HEK293T (cell line): ENCODE measurements at places on chromosomes 3 and 15.

DNA sequence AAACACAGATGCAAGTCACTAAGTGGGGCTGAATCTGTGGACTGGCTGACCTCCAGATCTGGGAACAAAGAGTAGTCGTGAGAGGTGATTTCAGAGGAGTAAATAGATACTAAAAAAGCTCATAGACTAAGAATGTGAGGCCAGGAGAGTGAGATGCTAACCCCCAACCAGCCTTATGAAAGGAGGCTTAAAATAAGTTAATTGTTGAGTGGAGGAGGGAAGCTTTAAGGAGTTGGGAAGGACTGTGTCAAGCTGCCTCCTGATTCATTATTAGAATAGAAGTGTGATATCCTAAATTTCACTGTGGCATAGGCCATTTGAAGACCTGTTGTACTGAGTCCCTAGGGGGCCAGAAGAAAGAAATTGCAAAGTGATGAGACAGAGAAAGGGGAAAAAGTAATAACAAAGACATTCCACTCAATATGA is 107.6 kb downstream of the RBPMS2 start:
- no peak for DNase-seq

DNA sequence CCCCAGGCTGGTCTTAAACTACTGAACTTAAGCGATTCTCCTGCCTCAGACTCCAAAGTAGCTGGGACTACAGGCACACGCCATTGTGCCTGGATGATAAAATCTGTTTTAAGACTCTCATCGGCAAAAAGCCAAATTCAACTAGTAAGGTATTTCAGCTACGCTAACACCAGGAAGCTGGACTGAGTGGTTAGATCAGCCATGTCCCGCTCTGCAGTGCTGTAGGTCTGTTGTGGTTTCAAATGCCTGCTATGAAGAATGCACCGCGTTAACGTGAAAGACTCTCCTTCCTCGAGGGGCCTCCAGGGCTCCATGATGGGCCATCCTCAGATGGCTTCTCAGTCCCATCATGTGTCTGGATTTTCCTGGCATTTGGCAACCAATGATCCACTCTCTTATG is 70.2 kb downstream of the PCOLCE2 start:
- DNase-seq = no peak

DNA sequence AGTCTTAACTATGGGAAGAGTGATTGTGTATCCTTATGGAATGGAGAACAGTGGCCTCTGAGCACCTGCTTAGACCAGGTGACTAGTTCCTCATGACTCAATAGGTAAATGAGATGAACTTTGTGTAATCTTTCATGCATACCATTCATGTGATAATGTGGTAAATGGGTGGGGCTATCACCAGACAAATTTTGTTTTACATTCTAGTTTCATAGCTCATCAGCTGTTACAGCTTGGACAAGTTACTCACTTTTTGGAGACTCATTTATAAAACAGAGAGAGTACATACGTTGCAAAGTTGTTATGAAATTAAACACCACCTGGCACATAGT is 103.7 kb upstream of the TGFBR2 start:
- DNase-seq = no peak

DNA sequence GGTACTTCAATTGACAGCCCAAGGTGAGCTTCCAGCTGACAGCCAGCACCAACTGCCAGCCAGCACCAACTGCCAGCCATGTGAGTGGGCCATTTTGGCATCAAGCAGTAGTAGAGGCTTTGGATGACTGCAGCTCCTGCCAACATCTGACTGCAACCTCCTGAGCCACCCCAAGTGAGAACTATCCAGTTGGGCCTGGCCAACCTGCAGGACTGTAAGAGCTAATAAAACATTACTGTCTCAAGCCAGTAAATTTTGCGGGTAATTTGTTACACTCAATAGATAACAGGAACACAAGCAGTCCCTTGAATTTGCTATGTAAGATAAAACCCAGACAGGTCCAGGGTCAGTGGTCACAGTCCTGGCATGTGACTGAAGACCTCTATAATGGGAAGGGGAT is 29.7 kb downstream of the EPHB1 start:
- DNase-seq = no peak

GRCh38 chr3:9786209-9786739 is 6.0 kb downstream of the TADA3 start:
- no peak for DNase-seq

DNA sequence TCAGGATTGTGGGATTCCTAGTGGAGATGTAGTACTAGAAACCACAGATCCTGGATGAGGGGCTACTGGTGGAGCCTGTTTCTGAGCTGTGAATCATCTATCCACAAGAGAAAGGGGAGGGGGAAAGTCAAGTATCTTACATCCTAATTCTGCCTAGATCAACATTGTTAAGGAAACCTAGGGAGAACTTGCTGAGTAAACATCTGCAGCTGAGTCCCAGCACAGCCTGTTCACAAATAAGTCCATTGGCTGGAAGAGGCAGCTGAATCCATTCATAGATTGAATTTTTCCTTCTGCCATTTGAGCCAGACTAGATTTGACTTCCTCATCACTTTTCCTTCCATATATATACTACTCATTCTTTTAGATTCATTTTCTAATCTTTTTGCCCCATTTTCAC is 460.5 kb downstream of the TUSC7 start:
- DNase-seq = peak; percentile 2

GRCh38 chr3:147389717-147390116 is 16.6 kb downstream of the ZIC4 start:
- DNase-seq = no peak

GRCh38 chr3:112582244-112582874 is 20.5 kb downstream of the SLC35A5 start:
- DNase-seq = peak; percentile 12

DNA sequence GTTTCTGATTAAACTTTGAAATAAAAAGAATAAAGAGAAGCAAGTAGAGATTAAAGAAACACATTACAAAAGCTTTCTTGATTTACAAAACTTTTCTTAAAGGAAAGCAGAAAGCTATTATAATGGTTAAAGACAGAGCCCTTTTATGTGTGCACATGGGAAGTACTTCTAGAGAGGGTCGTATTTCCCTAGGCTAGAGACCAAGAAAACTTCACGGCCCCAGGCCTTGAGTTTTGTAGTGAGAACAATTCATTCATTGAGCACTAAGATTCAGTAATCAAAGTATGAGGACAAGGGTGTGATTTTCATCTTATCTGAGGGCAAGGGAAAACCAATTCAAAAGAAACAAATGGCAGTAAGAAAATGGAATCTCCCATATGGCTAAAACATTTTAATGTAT is 854.1 kb downstream of the ROBO1 start:
- no peak for DNase-seq

DNA sequence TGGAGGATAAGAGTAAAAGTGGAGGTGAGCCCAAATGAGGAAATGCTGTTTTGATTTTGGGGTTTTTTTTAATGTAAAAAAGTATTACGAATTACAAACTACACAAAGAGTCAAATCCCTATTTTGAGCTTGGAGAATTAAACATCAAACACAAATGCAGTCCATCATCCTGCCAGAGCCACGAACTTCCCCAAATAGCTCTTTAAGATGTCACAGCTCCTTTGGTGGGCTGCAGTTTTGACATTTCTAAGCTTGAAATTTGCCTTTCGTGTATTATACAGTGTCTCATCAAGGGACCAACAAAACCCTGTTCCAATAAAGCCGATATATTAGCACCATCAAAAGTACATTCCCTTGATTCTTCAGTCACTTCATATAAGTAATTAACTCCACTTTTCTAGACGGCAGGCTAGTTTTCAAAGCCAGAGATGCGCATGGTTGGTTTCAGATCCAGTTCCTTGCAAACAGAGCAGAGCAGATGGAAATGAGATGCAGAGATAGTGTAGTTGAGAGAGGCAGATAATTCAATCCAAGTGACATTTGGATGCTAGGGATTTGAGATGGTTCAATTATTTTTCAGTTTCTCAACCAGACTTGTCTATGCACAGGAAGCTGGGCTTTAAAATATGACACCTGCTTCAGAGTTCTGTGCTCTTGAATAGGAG is 580.9 kb downstream of the EDEM1 start:
- no peak for DNase-seq

DNA sequence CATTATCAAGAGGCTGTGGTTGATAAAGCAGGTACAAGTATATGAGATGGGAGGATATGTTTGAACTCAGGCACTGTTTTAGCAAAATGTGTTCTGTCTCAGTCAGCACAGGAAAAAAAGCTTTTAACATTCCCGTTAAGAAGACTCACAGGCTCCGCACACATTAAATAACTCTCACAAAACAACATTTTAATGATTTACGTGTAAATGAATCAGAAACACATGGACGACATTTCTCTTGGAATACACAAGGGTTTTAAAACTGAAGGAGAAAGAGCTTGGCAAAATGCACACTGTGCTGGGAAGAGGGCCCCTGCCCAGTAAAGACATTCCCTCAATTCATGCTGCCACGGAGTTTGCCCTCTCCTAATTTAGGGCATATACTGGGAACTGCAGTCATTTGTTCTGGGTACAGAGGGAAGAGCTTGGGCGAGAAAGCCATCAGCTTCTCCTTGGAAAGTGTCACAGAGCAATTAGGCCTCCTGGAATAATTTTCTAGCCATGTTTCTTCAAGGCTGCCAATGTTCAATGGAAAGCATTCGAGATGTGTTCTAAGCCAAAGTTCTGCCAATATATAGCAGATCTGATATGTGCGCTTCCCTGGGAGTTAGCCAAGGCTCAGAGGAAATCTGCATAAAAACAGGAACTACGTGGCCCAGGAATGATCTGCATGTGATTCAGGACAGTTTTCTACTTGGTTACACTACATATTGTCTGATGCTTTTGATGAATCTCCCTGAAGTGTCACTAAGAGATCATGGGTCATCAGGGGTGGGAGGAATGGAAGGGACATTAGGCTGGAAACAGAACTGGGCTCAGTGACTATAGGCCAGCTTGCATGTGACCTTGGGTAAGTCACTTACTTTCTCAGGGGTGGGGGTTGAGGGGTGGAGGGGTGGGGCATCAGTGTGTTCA is 2.2 kb upstream of the MASP1 start:
- DNase-seq = no peak

GRCh38 chr3:16320711-16321110 is 55.7 kb downstream of the OXNAD1 start:
- no peak for DNase-seq

- DNase-seq = no peak
These were observed 20.2 kb upstream of the KIF23 start for GRCh38 chr15:69393831-69394491.

GRCh38 chr3:22728406-22728805 is 474.7 kb upstream of the UBE2E2 start:
- no peak for DNase-seq

- no peak for DNase-seq
These were observed 532.9 kb upstream of the IL12A start for GRCh38 chr3:159455741-159456181.

DNA sequence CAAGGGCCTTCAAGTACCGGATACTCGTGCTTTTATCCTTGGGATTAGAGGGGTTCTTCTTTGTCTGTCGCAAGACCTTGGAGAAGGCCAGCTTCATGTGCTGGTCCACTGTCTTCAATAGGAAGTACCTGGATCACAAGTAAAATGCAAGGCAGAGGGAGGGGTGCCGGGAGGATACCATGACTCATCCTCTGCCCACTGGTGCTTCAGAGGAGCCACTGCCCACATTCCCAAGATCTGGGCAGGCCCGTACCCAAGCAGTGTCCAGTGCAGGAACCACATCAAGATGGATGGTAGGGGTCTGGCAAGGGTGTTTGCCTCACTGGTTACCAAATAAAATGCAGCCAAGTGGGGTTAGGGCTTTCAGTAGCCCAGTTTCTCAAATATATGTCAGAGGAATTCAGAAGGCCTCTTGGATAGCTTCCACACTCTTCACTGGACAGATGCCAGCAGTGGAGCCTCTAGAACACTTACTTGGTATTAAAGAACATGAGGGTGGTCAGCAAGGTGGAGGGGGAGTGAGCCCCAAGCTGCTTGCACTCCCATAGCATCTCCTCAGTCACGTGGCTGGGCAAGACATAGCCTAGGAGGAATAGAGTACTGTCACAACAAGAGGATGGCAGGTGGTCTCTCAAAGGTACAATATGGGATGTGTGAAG is 3.6 kb upstream of the IMPDH2 start:
- DNase-seq = no peak

GRCh38 chr3:160444411-160444810 is 5.2 kb downstream of the TRIM59 start:
- peak; percentile 16 for DNase-seq

GRCh38 chr3:35643495-35643894 is 4.2 kb downstream of the ARPP21 start:
- DNase-seq = no peak

DNA sequence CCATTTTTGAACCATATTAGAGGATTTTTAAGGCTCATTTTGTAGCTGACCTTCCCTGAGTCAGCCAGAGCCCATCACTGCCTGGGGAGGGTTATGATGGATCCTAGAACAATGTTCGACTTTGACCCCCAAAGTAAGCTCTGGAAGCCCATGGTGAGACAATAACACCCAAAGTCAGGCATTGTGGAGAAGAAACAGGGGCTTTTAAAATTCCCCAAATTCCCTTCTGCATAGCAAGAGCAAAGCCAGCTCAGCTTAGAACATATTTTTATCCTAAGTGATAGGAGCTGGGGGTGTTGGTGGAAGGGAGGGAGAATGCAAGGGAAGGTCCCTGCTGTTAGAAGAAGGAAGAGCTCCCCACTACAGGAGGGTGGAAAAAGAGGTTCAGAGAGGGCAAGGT is 4.0 kb downstream of the ITGA11 start:
- DNase-seq = no peak

DNA sequence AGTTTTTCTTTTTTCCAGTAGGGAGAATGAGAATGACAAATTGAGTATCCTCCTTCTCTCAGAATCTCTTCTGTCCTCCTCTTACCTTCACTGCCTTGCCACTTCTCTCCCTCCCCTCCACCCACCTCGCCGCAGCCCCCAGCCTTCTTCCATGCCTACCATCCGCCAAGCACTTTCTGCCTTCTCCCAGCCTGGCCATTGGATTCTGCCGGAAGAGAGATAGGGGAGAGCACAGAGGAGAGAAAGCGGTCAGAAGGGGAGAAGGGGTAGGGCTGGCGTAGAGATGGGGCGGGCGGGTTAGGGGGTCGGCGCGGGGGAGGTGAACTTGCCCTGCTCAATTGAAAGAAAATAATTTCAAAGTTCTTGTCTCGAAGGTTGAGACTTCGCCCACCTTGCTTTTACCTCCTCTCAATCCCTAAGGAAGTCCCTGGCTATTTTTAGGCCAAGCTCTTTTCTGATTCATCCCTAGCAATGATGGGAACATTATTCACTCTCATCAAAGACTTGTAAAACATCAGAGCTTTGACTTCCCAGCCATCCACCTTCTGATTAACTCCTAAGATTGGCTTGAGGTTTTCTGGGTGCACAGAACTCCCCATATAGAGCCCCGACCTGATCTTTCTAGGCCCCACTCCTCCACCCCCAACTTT is 811 bp downstream of the C3orf52 start:
- no peak for DNase-seq

DNA sequence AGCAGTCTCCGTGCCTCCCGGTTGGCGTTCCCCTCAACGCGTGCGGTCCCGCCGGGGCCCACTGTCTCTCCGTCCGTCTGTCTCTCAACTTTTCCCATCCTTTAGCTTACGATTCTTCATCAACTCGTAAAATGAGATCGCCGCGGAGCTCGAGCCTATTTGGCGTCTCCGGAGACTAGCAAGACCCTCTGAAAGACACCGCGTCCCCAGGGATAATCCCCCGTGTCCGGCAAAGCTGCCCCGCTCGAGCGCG is 3.4 kb downstream of the GATA2 start:
- no peak for DNase-seq

GRCh38 chr15:49900006-49900902 is 218.8 kb downstream of the ATP8B4 start:
- no peak for DNase-seq
